NCI-H187 (cell line): ENCODE measurements at places on chromosomes 13 and 19.

DNA sequence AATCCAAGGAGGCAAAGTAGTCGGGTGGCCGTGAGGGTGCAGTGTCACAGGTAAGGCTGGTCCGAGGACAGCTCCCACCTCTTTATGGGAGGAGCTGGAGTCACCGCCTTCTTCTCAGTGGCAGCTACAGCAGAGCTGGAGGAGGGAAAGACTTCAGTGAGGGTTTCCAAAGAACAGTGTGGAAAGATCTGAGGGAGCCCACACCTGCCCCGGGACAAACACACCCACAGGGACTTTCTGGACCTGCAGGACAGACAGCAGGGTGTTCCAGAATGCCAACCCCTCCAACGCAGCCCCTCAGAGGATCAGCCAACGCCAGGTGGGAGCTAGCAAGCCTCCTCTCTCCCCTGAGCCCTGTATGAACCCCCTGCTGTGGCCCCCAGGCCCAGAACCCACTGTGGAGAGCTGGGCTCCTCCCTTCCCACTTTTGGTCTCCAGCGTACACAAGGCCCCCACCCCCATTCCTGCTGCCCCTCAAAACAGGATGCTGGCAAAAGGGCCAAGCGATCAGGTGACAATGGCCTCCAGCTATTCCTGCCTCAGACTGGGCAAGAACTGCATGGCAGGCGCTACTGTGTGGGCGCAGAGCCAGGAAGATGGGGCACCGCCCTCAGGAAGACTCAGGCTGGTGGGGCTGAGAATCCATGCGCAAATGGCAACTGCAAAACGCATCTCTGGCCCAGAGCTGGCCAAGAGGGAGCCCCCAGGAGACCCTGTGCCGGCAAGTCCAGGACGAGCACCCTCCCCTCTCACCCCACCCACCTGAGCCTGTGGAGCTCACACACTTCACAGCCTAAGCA, 3.5 kb upstream of the CD320 start:
- no peak for DNase-seq

GRCh38 chr13:26051657-26052311, at the start of gene SHISA2:
TSS of gene SHISA2 (minus strand) at chr13:26052016. CDS start at chr13:26050975, 1,041 bp downstream.
- no peak for DNase-seq

DNA sequence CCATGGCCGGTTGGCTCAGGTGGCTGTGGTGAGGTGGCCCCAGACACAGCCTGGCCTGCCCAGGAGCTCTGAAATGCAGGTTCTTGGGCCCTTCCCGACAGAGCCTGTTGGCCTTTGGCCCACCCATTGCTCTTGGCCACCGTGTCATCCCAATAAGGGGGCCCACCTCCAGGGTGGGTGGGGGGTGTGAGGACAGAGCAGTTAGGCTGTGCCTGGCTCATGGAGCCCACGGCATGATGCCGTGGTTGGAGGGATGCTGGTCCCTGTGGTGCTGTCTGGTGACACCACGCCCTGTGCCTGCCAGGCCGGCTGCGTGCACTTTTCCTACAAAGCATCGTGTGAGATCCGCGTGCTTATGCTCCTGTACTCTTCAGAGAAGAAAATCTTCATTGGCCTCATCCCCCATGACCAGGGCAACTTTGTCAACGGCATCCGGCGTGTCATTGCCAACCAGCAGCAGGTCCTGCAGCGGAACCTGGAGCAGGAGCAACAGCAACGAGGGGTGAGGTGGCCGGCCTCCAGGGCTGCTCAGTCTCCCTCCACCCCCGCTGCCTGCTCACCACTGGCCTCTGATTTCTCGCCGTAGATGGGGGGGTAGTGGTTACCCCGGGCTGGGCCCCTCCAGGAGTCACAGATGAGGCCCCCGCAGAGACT, 7.6 kb downstream of the PNKP start:
- DNase-seq: no peak

GRCh38 chr19:40400559-40400958, 10.6 kb upstream of the HIPK4 start:
- DNase-seq: no peak

DNA sequence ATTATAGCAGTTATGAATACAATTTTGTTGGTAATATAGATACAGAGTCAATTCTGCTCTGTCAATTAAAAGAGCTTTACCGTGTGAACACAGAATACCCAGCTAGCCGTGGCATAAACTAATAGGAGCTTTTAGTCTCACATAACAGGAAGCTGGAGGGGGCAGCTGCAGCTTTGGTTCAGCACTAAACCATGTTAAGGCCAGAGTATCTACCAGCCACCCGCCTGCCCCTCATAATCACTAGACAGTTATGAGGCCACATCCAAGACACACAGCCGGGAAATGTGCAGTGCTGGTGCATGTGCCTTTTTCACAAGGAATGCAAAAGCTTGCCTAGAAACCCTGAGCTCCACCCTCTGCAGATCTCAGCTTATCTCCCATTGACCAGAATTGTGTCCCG, 62.3 kb downstream of the SGCG start:
- no peak for DNase-seq

- DNase-seq: no peak
Measured at GRCh38 chr19:32498648-32499200, 82.3 kb upstream of the PDCD5 start.

DNA sequence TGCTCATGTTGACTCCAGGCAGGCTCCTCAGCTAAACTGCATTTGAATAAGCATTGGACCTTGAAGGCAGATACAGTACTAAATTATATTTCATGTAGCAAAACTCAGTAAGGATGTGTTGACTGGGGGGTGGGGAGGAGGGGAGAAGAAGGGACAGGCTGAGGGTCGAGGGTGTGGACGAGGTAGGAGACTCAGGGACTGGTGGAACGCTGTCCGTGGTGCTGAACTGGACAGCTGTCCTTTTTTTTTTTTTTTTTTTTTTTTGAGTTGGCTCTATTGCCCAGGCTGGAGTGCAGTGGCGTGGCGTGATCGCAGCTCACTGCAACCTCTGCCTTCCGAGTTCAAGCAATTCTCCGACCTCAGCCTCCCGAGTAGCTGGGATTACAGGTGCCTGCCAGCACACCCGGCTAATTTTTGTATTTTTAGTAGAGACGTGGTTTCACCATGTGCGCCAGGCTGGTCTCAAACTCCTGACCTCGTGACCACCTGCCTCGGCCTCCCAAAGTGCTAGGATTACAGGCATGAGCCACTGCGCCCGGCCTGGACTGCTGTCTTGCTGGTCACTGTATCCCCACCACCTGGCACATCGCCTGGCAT, 33.2 kb upstream of the CASP14 start:
- no peak for DNase-seq

DNA sequence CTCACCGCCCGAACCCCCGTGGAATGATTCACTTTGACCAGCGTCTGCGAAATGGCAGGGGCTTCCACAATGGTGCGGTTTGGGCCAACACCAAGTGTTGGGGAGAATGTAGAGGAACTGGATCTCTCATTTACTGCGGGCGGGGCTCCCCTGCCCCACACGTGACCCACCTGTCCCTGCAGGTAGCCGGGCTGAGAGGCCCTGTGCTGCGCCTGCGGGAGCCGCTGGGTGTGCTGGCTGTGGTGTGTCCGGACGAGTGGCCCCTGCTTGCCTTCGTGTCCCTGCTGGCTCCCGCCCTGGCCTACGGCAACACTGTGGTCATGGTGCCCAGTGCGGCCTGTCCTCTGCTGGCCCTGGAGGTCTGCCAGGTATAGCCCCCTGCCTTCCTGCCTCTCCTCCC, 5.8 kb upstream of the FLT3LG start:
- no peak for DNase-seq

GRCh38 chr19:17200408-17201079, 14.6 kb upstream of the USE1 start:
- no peak for DNase-seq

DNA sequence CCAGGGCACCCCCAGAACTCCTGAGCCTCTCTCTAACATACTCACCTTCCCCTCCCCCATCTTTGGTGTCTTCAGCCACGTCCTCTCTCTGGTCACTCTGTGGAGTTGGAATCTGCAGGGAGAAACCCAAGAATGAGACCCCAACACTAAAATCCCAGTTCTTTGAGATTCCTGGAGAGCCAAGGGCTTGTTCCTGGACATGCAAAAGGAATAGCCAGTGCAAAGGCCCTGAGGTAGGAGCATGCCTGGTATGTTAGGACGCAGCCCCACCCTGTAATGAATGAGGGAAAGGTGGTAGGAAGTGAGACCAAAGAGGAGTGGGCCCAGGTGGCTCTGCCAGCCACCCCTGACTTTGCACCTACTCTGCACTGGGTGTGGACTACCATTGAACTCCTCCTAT, 2.4 kb upstream of the LPAR2 start:
- DNase-seq: no peak
